Kidney epithelial cell (primary cell): ENCODE measurements at places on chromosomes 1 and 21. TPM values are rescaled to one million over a fixed set of nuclear protein-coding genes. Genes with fewer than 3 reads are reported as not detected.

Gene C1QB
- total RNA-seq: 2.8 and 4.6 TPM in 2 replicates

Gene AQP10
- total RNA-seq: not detected in 2 replicates

Gene BARHL2
- not detected in 2 replicates for total RNA-seq

Gene ANKRD45
- total RNA-seq: 0.55 and 0.67 TPM in 2 replicates

Gene DDR2
- total RNA-seq: 3.8 and 4.0 TPM in 2 replicates

Gene SMIM1
- total RNA-seq: not detected in 2 replicates

Gene LCE1E
- total RNA-seq: not detected in 2 replicates

Gene IL20
- total RNA-seq: not detected in 2 replicates

Gene GBP3
- total RNA-seq: 28.5 and 39.4 TPM in 2 replicates

Gene PRAMEF5
- total RNA-seq: not detected in 2 replicates

Gene TEDDM1
- total RNA-seq: not detected in 2 replicates

Gene CFAP74
- not detected in 2 replicates for total RNA-seq

Gene KPRP
- total RNA-seq: not detected in 2 replicates

Gene GBP5
- 0.33 TPM in 1 of 2 replicates, not detected in the other for total RNA-seq
